ENCODE measurements at places on chromosomes 2 and 18. TPM values are rescaled to one million over a fixed set of nuclear protein-coding genes. Genes with fewer than 3 reads are reported as not detected.

DNA sequence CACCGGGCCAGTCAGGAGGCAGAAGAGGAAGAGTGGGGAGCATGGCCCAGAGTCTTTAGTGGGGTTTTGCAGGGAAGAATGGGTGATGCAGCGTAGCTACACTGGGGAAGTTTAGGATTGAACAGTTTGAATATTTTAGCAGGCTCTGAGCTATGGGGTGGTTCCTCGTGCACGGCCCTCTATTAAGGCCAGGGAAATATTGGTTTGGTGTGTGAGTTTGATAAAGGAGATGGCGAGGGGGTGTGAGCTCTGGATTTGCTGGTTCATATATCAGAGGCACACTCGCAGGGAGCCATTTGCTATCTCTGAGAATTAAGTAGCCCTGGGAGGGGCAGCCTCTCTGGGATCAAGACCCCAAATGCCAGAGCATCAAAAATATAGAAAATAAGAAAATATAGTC lies 50.1 kb downstream of the BOLA3 start:
- no peak for DNase-seq
- no peak overlapping the region for H3K27ac ChIP-seq
- no peaks in the 10 kb centered on the region for H3K36me3 ChIP-seq
- no peak overlapping the region for H3K4me3 ChIP-seq
- no peaks in the 10 kb centered on the region for H3K27me3 ChIP-seq
- H3K4me1 ChIP-seq, result no peaks in the 10 kb centered on the region

DNA sequence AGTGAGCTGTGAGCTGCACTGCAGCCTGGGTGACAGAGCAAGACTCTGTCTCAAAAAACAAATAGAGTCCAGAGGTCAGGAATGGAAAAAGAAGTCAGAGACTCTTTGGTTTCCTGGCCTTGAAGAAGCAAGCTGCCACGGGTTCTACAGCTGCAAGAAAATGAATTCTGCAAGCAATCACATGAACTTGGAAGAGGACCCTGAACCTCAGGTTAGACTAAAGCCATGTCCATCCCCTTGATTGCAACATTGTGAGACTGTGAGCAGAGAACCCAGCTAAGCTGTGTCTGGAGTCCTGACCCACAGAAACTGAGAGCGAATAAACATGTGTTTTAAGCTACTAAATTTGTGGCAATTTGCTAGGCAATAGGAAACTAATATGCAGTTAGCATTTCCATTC lies 12.9 kb upstream of the MIB1 start:
- no peaks in the 10 kb centered on the region for H3K36me3 ChIP-seq
- H3K27me3 ChIP-seq, result no peaks in the 10 kb centered on the region
- H3K27ac ChIP-seq, result no peak overlapping the region
- no peak for DNase-seq

DNA sequence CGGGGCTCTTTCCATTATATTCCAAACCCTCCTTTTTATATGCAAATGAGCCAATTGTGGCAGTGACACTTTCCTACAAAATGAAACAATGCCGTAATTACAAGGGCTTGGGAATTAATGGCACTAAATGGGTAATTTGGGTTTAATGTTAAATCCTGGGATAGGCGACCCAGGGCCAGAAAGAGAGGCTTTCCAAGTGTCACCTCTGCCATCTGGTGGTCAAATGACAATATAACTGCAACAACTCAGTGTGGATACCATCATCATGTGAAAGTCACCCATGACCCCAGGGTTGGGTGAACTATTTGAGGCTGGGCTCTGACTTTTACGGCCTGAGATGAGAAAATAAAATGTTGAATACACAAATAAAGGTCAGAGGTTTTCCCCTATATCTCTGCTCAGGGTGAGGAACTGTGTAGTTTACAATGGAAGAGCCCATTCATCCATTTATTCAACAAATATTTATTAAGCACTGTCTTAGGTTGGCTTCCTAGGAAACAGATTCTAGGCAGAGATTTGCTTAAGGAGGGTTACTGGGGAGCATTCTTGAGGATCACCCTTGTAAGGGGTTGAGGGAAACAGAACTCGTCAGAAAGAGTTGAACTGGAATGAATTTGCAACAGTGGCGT lies 13.6 kb upstream of the THADA start:
- peak; percentile 32 for DNase-seq
- no peaks in the 10 kb centered on the region for H3K27me3 ChIP-seq
- no peak overlapping the region for H3K27ac ChIP-seq
- H3K36me3 ChIP-seq, result no peaks in the 10 kb centered on the region
- H3K4me3 ChIP-seq, result no peak overlapping the region
- no peaks in the 10 kb centered on the region for H3K4me1 ChIP-seq

DNA sequence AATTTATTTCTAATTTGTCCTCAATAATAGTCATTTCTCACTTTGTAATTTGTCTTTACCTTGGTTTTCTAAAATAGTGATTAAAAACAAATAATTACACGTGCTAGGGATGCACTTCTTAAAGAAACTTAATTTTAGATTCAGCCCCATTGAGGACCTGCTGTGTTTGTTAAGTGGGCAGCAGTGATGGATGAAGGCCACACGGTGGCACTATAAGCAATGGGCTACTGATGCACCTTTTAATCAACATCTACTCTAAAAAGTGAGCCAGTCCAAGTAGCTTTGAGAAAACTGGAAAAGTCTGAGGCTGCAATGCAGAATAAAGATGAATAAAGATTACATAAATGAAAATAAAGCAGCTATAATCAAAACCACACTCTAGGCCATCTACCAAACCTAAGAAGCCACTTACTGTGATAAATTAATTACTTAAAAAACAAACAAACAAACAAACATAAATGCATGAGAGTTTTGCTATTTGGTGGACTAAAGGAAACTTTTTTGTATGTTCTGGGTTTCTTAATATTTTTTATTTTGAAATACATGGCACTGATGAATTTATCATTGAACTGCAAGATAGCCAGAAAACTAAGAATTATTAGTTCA lies 89.3 kb downstream of the PDE11A start:
- peak; percentile 20 for DNase-seq
- H3K4me1 ChIP-seq, result no peaks in the 10 kb centered on the region
- H3K36me3 ChIP-seq, result no peaks in the 10 kb centered on the region
- H3K4me3 ChIP-seq, result no peak overlapping the region

Gene SCYGR4
- not detected for total RNA-seq

All from adrenal gland (tissue), 19 donors.